Naive thymus-derived CD8-positive, alpha-beta T cell (primary cell): ENCODE measurements at places on chromosomes 6 and 20. TPM values are rescaled to one million over a fixed set of nuclear protein-coding genes. Genes with fewer than 3 reads are reported as not detected.

LHFPL5 gene
- total RNA-seq: not detected

GINS1 gene
- 1.4 TPM for total RNA-seq

GRCh38 chr6:105771313-105771970 lies 314.7 kb upstream of the PRDM1 start:
- no peak for DNase-seq

FERMT1 gene
- total RNA-seq: not detected

RAET1L gene
- not detected for total RNA-seq

BRPF3 gene
- total RNA-seq: 38.6 TPM

GRCh38 chr6:123629258-123629941 lies 7.3 kb downstream of the TRDN start:
- no peak for DNase-seq

- DNase-seq: no peak
These were observed 10.5 kb upstream of the TFAP2A start for GRCh38 chr6:10425176-10425974.

ARG1 gene
- not detected for total RNA-seq

- DNase-seq: no peak
These were observed 1.6 kb downstream of the TENT5A start for GRCh38 chr6:81750681-81751387.

DNA sequence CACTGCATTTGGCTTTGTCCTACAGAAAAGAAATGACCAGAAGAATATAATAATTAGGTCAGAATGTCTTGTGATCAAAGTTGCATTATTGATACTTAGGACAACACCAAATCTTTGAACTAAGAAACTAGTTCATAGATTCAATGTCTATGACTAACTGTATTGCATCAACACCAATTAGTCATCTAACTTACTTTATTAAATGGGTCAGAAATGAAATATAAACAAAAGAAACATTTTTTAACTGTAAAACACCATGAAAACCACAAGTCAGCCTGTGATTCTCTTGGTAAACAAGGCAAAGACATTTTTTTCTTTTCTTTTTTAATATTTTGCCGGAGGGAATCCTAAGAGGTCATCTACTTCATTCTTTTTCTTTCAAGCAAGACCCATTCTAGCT lies 114.1 kb upstream of the HDDC2 start:
- no peak for DNase-seq

- DNase-seq: no peak
These were observed 17.6 kb upstream of the SRC start for GRCh38 chr20:37328149-37328945.

GHRH gene
- not detected for total RNA-seq

DNA sequence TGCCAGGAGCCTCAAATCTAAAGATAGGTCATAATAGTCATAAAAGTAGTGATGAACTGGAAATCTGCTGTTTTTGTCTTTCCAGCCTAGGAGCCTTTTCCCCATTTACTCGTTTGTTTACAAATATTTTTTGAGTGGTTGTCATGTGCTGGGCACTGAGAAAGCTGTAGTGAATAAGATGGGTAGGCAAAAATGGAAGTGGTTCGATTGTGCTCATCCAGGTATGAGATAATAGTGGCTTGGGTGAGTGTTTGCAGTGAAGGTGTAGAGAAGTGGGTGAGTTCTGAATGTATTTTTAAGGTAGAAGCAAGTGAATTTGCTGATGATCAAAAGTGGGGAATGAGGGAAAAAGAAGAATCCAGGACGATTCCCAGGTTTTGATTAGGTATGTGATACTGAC lies 53.0 kb downstream of the CARMIL1 start:
- no peak for DNase-seq

DNA sequence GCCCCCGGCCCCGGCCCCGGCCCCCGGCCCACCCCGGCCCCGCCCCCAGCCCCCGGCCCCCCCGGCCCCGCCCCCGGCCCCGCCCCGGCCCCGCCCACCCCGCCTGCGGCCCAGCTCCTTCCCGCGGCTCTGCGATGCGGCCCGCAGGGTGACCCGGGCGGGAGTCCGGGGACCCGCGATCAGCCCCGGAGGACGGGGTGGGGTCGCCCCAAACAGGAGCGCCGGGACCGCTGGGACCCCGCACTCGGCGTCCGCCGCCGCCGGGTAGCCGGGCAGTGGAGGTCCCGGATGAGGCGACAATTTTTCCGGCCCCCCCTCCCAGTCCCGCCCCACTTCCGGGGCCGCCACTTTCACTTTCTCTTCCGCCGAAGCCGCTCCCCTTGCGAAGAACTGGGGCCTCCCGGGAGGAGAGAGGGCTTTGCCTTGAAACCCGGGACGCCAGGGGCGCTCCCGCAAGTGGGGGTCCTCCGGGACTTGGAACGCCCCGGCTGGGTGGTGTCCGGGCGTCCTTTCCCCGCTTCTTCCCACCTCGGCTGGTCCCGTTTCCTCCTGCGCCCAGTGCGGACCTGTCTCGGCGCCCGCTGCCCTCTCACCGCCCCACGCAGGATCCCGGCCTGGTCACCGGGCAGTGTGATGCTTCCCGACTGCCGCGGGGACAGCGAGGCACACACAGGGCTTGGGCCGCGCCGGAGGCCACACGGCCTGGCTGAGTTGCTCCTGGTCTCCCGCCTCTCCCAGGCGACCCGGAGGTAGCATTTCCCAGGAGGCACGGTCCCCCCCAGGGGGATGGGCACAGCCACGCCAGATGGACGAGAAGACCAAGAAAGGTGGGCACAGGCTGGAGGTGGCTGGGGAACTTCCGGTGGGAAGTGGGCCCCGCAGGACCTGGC lies at the start of gene RBCK1:
Gene RBCK1, plus strand, starts transcription at position 347 of the 890 bp plus-strand sequence. Its CDS starts 459 bp downstream, at position 806.
- peak; percentile 94 for DNase-seq

GRCh38 chr20:10670501-10671220 lies 3.1 kb downstream of the JAG1 start:
- DNase-seq: no peak

JPH2 gene
- not detected for total RNA-seq

- DNase-seq: no peak
These were observed 13.4 kb upstream of the MRGBP start for GRCh38 chr20:62782893-62783278.

GRCh38 chr6:140061110-140062042 lies 686.9 kb upstream of the CITED2 start:
- no peak for DNase-seq

- no peak for DNase-seq
These were observed 1.3 kb upstream of the PTK6 start for GRCh38 chr20:63538204-63539091.

GGTLC1 gene
- not detected for total RNA-seq

GRCh38 chr20:17571153-17571527 lies 1.3 kb downstream of the DSTN start:
- DNase-seq: peak; percentile 19

DNA sequence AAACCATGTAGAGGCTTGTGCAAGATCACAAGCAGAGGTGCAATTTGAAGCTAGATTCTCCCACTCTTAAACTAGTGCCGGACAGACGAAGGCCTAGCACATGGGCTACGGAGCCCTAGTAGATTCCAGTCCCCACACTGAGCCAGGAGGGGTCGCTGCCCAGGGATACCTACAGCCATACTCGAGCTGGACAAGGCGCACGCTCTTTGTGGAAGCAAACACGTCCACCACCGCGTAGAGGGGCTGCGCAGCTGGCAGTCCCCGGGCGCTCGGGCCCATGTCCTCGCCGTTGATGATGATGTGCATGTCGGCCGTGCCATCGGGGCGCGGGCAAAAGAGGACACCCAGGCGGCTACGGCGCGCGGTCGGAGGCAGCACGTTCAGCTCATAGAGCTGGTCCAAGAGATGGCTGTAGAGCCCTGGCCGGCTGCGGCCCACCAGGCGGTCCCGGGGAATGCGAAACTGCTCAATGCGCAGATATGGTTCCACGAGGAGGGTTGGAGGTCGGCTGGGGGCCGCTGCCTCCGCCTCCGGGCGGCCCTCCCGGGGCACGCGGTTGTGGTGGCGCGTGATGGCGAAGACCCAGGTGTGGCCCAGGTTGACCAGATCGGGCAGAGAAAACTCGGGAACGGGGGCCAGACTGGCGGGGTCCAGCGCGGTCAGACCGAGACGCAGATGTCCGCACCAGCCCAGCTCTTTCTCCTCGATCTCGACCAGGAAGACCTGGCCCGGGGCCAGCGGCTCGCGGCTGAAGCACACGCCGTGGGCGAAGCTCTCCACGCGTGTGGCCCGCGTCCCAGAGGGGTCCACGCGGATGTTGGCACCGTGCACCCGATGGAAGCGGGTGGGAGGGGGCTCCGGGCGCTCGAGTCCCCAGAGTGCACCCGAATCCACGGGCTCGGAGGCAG lies 677 bp downstream of the NEURL2 start:
- peak; percentile 33 for DNase-seq

DNA sequence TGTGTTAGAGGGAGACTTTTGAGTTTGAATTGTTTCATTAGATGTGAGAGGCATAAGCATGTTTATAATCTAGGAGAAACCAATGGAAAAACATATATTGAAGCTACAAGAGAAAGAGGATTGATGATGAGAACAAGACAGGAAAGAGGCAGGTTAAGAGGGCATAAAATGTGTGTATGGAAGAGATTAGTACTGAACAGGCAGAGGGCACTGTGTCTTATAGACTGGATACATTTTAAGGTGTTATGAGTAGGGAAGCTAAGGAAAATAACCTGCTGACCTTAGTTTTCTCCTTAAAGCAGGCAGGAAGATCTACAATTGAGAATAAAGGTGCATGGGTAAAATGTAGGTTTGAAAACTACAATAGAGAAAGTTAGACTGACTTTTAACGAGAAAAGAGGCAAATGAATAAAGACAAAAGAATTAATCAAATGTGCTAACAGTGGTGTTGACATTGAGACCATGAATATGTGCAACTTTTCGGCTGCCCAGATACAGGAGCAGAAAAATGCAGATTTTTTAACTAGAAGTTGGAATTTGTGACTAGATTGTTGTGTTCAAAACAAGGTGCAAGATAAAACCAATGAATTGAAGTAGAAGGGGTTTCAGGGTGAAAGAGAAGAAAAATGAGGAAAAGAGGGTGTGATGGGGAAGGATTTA lies 846.3 kb downstream of the HACE1 start:
- no peak for DNase-seq

TMEM74B gene
- not detected for total RNA-seq

DNA sequence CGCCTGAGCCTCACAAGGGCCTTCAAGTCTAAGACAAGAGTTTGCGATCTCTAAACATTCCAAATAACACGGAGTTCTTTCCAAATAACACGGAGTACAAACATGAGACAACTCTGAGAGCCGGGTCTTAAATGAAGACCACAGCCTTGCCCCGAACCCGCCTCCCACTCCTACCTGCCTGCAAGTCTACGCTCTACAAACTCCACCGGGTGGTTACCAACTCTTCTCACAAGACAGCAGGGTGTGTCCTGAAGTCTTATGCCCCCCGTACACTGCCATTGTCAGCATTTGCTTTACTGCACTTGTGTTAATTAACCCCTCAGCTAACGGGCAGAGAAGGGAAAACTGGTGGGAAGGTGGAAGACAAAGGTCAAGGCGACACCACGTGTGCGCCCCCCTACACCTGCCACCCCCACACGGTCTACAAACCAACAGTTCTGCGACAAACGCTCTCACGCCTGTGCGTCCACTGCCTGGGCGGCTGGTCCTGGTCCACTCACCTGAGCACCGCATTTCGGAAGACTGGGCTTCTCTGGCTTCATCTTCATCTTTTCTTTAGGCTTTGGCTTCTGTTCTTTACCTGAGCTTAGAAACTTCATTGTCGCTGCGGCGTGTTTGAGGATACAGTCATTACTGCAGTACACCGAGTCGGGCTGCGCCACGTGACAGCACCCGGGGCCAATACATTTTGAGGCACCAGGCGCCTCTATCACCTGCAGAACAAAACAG lies 19.5 kb downstream of the DIDO1 start:
- DNase-seq: no peak

SLC22A2 gene
- not detected for total RNA-seq

SSTR4 gene
- total RNA-seq: not detected

OTOR gene
- not detected for total RNA-seq

GRCh38 chr6:48611332-48611731 lies 500.3 kb upstream of the PTCHD4 start:
- DNase-seq: no peak

CFB gene
- total RNA-seq: 1.4 TPM

DNA sequence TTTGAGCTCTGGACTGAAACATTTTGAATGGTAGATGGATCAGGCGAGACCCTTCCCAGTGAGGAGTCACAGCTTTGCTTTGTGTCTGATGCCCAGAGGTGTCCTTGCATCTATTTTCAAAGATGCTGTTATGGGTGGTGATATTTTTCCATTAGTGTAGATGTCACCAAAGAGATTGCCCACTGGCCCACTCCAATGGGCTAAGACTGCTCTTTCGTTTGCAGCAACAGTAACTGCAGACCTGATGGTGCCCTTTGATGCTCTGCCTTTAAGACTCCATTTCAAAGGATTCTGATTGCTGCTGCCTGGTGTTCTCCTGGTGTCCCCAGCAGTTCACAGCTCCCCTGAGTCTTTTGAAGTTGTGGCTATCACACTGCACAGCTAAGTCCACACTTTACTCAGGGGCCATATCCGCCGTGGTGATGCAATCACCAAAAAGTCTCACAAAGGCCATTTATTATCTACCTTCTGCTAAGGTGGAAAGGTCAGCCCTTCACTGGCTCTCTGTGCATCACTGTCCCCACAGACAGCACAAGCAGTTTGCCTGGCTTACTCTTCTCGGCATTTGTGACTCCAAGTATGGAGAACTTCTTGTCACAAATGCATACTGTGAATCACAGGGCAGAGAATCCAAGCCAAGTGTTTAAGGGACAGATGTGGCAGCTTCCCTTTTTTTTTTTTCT lies 56.4 kb downstream of the NOX3 start:
- DNase-seq: no peak

DNA sequence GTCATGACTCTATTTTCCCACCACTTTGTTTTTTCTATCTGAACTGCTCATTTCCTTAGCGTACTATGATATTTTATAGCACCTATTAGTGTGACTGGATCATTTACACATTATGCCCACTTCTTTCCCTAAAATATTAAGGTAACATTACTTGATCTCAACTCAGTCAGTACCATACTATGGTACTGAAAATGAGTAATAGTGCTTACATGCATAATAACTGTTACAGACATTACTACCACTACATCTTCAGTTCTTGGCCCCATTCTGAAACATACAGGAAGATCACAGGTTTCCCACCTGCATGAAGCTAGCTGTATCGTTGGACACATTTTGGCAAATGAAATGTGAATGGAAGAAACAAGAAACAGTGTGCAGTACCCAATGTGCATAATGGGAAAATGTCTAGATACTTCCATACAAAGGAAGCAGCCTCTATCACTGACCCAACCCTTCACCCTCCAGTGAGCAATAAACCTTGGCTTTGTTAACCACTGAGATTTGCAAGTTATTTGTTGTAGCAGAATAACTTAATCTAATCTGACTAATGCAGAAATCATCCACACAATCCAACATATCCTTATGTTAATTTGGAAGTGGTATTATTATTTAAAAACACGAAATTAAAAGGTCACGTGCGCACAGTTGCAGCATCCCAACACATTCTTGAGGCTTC lies 108.6 kb upstream of the DOK5 start:
- DNase-seq: no peak

DNA sequence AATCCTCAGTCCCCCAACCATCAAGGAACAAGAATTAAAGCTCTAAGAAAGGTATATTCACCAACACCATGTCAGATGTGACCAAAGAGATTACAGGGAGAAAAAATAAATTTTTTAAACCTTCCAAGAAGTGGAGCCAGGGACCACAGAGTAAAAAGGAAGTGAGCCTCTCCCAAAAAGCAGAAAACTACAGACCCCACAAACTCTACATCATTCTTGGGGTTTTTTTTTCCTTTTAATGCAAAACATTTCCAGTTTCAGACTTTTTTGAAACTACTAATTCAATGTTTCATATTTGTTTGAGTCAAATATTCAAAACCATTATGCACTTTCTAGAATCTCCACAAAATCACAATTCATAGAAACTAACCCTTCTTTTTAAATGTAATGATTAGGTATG lies 6.8 kb upstream of the IL17F start:
- DNase-seq: no peak

ZC3H12D gene
- 61.9 TPM for total RNA-seq
